ENCODE measurements at places on chromosomes 2 and 18.

DNA sequence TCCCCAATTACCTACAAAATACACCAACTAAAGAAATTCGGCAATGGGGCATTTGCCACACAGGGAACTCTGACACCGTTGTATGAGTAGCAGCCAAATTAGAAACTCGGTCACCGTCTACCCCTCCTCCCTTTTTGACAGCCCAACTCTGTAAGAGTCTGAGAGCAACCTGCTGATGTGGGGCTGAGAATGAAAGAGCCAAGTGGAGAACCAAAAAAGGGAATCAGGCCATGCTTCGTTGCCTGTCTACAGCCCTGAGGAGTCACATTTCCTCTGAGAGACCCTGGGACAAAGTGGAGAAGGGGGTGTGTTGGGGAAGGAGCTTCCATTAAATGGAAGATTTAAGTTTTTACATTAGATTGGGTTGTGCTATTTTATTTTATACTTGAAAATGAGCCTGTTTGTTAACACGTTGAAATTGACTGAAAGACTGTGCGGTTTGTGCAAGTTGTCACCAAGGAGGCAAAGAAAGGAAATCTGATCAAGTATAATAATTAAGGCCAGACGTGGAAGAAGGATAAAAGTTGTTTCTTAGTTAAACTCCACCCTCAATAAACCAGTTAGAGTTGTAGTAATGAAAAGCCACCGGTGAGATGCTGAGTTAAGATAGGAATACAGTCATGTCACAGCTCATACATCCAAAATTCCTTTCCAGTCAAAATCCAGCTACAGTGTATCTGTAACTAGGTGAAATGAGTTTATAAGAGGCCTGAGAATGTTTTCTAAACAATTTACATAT lies 131.7 kb upstream of the CREB1 start:
- H3K4me3 ChIP-seq: peak overlapping the region; percentile 6
- no peak for DNase-seq
- H3K4me1 ChIP-seq: peaks cover 38% of the 10 kb centered on the region
- H3K27ac ChIP-seq: peak overlapping the region; percentile 65
- peaks cover 5% of the 10 kb centered on the region for H3K27me3 ChIP-seq

DNA sequence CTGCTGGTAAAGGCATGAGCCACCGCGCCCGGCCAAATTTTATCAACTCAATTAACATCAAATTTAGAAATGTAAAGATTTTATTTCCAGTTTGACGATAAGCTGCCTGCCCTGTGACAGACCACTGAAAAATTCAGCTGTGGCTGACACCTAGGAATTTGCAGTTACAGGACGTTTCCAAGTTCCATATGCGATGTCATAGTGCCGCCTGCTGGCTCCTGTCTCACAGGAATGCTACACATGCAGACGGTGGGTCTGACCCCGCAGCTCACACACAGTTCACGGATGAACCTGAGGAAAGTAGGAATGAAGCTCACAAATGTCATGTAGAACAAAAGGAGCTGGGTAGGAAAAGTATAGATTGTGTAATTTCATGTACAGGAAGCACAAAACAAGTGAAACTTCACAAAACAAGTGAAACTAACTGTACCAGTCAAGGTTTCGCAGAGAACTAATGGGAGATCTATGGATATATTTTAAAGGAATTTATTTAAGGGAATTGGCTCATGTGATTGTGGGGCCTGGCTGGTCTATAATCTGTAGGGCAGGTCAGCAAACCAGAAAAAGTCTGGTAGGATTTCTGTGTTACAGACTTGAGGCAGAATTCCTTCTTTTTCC lies 13.2 kb upstream of the SEH1L start:
- H3K36me3 ChIP-seq: no peaks in the 10 kb centered on the region
- no peak overlapping the region for H3K4me3 ChIP-seq
- DNase-seq: peak; percentile 83
- H3K27ac ChIP-seq: no peak overlapping the region
- H3K4me1 ChIP-seq: peaks cover 5% of the 10 kb centered on the region
- peaks cover 10% of the 10 kb centered on the region for H3K27me3 ChIP-seq

DNA sequence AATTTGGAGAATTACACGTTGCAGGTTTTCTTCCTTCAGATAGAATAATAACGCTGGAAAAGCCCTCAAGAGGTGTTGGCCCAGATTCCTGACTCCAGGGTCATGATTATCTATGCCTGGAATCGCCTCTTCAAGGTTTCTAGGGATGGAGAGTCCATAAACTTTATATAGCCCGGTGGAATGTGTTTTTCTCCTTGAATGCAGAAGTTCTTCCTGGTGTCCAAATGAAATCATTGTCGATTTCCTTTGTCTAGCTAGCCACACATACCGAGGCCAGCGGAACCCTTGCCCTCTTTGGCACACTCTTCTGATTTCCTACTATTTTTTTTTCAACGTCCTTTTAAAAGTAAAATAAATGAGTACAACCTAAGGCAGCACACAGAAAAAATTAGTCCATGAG lies 117.8 kb downstream of the PID1 start:
- no peak for DNase-seq
- H3K27me3 ChIP-seq: peaks cover 6% of the 10 kb centered on the region
- H3K36me3 ChIP-seq: no peaks in the 10 kb centered on the region
- H3K4me1 ChIP-seq: no peaks in the 10 kb centered on the region

- no peak overlapping the region for H3K27ac ChIP-seq
- no peak overlapping the region for H3K4me3 ChIP-seq
- H3K36me3 ChIP-seq: peaks cover 12% of the 10 kb centered on the region
- DNase-seq: no peak
- H3K27me3 ChIP-seq: no peaks in the 10 kb centered on the region
Measured at GRCh38 chr2:220533485-220533884, 906.1 kb downstream of the SLC4A3 start.

DNA sequence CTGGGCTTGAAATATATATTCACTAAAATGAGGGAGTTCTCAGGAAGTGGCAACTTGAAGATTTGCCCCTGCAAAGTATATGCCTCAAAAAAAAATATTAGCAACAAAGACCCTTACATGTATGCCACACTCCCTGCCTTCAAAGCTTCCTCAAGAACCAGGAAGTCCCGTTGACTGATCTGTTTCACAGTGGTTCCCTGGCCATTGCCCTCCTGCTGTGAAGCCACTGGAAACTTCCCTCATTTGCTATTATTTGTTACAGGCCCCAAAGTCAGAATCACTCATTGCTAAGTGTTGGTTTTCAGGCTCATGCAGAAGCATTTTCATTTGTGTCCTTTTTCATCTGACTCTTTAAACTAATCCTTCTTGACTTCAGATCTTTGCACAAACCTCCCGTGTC lies 421.5 kb downstream of the ZNF521 start:
- no peak overlapping the region for H3K27ac ChIP-seq
- no peaks in the 10 kb centered on the region for H3K36me3 ChIP-seq
- no peaks in the 10 kb centered on the region for H3K27me3 ChIP-seq
- peaks cover 59% of the 10 kb centered on the region for H3K4me1 ChIP-seq

- H3K27ac ChIP-seq: no peak overlapping the region
- no peak for DNase-seq
- H3K36me3 ChIP-seq: peaks cover 6% of the 10 kb centered on the region
- H3K4me3 ChIP-seq: no peak overlapping the region
Measured at GRCh38 chr18:28127763-28128658, 48.9 kb downstream of the CDH2 start.

DNA sequence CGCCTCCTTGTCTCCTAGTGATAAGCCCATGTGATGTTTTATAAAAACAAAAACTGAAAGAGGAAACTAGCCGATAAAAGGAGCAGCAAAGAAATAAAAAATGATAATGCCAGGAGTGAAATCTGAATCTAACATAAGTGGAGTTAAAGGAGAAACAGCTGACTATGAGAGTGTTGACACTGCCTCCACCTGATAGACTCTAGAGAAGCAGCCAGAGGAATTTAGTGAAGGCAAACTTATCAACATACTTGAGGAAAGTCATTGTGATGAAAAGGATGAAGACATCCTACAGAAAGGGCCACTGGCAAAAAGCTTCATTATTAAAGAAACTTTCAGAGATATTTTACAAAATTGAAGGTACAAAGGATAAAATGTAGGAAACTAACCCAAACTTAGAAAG lies 1.9 kb downstream of the M1AP start:
- DNase-seq: no peak
- H3K36me3 ChIP-seq: peaks cover 4% of the 10 kb centered on the region
- peaks cover 5% of the 10 kb centered on the region for H3K4me1 ChIP-seq
- no peak overlapping the region for H3K4me3 ChIP-seq

DNA sequence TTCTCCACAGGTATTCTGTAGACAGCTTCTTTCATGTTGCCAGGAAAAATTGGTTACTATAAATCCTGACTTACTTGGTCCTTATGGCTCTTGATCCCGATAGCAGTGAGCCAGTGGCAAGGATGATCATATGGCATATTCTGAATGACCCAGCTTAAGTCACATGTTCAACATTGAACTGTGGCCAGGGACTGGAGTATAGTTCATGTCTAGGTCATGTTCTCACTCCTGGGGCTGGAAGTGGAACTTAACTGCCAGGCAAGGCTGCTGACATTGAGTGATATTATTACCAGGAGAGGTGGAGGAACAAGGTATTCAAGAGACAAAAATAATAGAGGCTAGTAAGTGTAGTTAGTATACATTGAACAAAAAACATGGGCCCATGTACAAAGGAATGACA lies 26.2 kb downstream of the R3HDM1 start:
- H3K36me3 ChIP-seq: peaks cover 56% of the 10 kb centered on the region
- no peaks in the 10 kb centered on the region for H3K27me3 ChIP-seq
- H3K27ac ChIP-seq: peak overlapping the region; percentile 58
- no peaks in the 10 kb centered on the region for H3K4me1 ChIP-seq
- no peak overlapping the region for H3K4me3 ChIP-seq
- DNase-seq: no peak

DNA sequence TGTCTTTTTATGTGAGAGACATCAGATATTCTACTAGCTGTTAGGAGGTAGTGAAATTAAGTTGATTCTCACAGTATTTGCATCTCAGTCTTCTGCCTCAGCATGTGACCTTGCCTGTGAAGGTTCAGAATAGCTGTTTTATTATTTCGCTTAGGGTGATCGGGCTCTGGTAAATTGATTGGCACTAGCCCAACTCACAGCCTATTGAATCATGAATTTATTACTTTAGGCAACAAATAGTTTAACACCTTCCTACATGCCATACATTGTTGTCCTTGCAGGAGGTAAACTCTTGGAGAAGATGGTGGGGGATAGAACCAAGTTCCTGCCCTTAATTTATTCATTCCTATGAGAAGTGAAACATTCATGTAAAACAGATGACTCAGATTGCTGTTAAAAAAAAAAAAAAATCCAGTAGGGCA lies 101.9 kb downstream of the GPD2 start:
- H3K36me3 ChIP-seq: peaks cover 13% of the 10 kb centered on the region
- no peak for DNase-seq
- no peak overlapping the region for H3K27ac ChIP-seq
- H3K4me1 ChIP-seq: no peaks in the 10 kb centered on the region
- H3K4me3 ChIP-seq: no peak overlapping the region

DNA sequence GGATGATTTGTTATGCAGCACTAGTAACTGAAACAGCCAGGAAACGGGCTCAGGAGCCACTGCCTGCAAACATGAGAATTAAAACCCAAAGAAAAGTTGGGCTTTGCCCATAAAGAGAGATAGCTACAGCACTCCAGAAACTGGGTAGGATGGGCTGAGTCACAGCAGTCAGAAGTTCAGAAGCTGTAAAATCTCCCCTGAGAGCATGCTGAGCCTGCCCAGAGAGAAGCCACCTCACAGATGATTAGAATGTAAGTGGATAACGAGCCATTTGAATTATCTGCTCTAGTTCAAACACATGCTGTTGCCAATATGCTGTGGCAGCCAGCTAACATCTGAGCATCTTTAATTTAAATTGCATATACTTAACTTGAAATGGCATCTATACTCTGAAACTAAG lies 388.1 kb upstream of the ACVR2A start:
- no peak for DNase-seq
- H3K27ac ChIP-seq: no peak overlapping the region
- H3K4me1 ChIP-seq: peaks cover 8% of the 10 kb centered on the region
- H3K36me3 ChIP-seq: no peaks in the 10 kb centered on the region
- peaks cover 9% of the 10 kb centered on the region for H3K27me3 ChIP-seq

DNA sequence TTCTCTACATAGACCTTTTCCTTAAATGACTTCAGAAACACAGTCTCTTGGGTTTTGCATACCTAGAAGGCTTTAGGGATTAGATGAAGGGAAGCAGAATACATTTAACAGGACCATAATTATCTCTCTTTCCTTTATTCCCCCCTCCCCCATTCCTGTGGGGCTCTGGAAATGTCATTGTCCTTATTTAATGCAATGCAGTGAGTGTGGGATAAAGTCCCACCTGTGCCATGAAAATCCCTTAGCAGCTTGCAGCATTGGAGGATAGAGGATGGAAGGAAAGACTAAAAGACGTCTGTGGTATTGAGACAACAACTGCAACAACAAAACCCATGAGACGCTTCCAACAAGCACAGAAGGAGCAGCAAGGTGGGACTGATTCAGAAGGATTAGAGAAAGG lies 117.8 kb upstream of the DCC start:
- H3K27me3 ChIP-seq: peaks cover 8% of the 10 kb centered on the region
- no peaks in the 10 kb centered on the region for H3K4me1 ChIP-seq
